Mucosa of descending colon (tissue), 3 donors: ENCODE measurements at places on chromosomes 5 and 9. TPM values are rescaled to one million over a fixed set of nuclear protein-coding genes. Genes with fewer than 3 reads are reported as not detected.
A peak's percentile ranks its signal among the peaks of the same experiment; 100 is the strongest.

The ENTPD2 gene
- total RNA-seq = 7.7 TPM

GRCh38 chr5:112555691-112556090 lies 136.6 kb upstream of the EPB41L4A start:
- DNase-seq = no peak

- no peak for DNase-seq
These were observed 323.1 kb upstream of the ACTBL2 start for GRCh38 chr5:57805732-57806131.

- DNase-seq = no peak
These were observed 261.0 kb upstream of the CDH6 start for GRCh38 chr5:30932273-30933017.

The GLDC gene
- 0.38 TPM for total RNA-seq

- DNase-seq = no peak
These were observed 368 bp upstream of the FRMPD1 start for GRCh38 chr9:37650299-37650872.

DNA sequence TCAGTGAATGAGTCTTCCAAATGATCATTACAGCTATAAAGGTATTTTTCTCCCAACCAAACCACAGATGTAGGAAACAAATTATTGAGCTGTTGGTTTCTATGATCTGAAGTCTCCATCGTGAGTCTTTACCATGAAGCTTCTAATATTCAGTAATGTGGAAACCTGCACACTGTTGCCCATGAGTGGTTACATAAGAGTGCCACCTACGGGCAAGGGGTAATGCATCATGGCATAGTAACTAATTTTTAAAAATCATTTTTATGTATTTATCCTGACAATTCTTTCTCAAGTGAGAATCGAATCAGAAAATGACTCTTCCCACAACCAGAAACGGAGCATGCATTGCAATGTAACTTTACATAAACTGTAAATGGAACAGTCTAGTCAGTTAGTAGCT lies 282.5 kb upstream of the SMARCA2 start:
- no peak for DNase-seq

The FUBP3 gene
- 36.5 TPM for total RNA-seq

- no peak for DNase-seq
These were observed 118.7 kb downstream of the PJA2 start for GRCh38 chr5:109291090-109291489.

DNA sequence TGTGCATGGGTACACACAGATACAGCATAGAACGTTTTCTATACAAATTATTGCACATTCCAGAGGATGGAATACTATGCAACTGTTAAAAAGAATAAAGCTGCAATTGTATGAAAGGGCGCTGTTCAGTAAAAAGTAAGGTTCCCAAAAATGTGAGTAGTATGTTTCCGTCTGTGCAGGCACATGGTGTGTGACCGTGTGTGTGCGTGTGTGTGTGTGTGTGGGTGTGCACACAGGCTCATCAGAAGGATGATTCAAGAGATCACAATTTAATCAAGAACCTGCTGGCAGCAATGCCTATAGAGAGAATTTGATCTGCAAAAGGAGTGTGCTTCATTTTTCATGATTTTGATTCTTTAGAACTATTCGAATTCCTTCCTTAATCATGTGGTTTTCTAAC lies 76.3 kb downstream of the SEMA4D start:
- DNase-seq = no peak

GRCh38 chr5:83099445-83099844 lies 22.1 kb downstream of the XRCC4 start:
- no peak for DNase-seq

GRCh38 chr5:165397516-165397915 lies 1892.1 kb downstream of the MAT2B start:
- DNase-seq = no peak

DNA sequence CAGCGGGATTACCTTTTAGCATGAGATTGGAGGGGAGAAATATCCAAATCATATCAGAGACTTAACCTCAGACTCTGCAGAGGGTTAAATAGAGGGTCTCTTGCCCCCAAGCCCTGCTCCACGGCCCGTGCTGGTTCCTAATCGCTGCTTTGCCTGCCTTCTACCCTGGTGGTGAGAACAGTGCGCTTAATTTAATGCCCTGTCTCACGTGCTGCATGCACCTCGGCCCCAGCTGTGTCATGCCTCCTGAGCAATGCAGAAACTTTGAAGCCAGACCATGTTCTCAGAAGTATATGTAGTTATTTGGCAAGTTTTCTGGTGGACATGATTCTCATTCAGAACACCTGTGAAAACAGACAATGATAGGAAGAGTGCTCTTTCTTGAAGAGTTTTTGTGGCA lies 1.4 kb downstream of the OTULIN start:
- peak; percentile 63 for DNase-seq

DNA sequence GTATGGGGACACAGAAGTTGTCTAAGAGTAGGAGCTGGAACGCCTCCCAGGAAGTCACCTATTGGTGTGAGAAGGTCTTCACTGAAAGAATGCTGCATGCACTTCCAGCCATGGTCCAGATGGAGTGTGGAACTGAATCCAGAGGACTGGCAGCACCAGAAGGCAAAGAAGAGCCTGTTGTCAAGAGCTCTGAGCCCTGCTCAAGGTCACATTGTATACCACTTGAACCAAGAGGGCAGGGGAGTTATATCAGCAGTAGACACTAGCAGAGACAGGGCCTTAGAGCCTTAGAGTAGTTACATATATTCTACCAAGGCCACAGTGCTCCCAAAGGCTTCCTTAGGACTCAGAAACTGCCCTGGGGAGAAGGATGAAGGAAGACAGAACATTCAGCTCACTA lies 130.8 kb upstream of the POC5 start:
- no peak for DNase-seq

- peak; percentile 33 for DNase-seq
These were observed 599 bp downstream of the RAD1 start for GRCh38 chr5:34914671-34915138.

GRCh38 chr9:72557549-72557948 lies 36.1 kb downstream of the TMC1 start:
- no peak for DNase-seq

The PCDHAC2 gene
- 1.3 TPM for total RNA-seq

GRCh38 chr9:83267741-83268140 lies 204.8 kb upstream of the RASEF start:
- DNase-seq = no peak

The TERT gene
- total RNA-seq = 5.0 TPM

- DNase-seq = no peak
These were observed 35.5 kb downstream of the CAMK4 start for GRCh38 chr5:111259636-111260035.

DNA sequence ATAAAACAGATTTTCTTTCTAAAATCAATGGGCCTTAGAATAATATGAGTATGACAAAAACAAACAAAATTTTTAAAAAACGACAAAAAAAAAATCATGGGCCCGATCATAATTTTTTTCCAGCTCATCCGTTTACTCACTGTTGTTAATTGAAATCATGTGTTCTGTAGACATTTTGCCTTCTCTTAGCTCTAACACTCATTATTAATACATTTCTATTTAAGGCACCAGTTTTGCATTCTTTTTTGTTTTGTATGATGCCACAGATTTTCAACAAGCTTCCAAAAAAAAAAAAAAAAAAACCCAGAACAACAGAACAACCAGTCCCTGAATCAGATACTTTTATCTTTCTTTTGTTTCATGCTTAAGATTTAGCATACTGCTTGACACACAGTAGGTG lies 86.4 kb downstream of the PRLR start:
- no peak for DNase-seq

GRCh38 chr9:33815781-33816180 lies 1.2 kb upstream of the UBE2R2 start:
- no peak for DNase-seq

DNA sequence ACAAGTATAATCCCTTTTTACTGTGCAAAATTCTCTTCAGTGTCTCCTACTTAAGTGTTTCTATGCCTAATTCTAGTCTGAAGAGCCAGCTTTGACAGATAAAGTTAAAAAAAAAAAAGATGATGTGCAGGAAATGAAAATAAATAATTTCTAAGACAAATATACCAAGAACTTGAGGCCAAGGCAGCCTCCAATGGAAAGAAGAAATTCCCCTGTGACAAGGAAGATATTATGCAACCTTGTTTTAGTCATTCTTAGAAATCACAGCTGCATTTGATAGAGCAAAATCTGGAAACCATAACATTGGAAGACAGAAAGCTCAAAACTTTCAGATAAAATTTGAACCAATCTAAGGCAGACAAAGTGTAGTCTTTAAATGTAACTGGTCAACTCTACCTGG lies 375.9 kb upstream of the TLE4 start:
- DNase-seq = no peak

- DNase-seq = no peak
These were observed 197.0 kb downstream of the ADCY2 start for GRCh38 chr5:7592910-7593309.

- peak; percentile 36 for DNase-seq
These were observed 2.1 kb downstream of the LCN15 start for GRCh38 chr9:136762221-136762691.

- DNase-seq = no peak
These were observed 561.8 kb downstream of the BNC2 start for GRCh38 chr9:16308645-16309044.

- DNase-seq = no peak
These were observed 32.9 kb downstream of the TSPAN17 start for GRCh38 chr5:176680226-176680563.

DNA sequence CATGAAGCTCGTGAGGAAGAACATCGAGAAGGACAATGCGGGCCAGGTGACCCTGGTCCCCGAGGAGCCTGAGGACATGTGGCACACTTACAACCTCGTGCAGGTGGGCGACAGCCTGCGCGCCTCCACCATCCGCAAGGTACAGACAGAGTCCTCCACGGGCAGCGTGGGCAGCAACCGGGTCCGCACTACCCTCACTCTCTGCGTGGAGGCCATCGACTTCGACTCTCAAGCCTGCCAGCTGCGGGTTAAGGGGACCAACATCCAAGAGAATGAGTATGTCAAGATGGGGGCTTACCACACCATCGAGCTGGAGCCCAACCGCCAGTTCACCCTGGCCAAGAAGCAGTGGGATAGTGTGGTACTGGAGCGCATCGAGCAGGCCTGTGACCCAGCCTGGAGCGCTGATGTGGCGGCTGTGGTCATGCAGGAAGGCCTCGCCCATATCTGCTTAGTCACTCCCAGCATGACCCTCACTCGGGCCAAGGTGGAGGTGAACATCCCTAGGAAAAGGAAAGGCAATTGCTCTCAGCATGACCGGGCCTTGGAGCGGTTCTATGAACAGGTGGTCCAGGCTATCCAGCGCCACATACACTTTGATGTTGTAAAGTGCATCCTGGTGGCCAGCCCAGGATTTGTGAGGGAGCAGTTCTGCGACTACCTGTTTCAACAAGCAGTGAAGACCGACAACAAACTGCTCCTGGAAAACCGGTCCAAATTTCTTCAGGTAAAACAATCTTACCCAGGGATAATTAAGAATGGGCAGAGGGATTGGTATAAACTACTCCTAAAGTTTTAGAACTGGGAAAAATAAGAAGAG lies 12.9 kb downstream of the ITGA1 start:
- DNase-seq = peak; percentile 76

DNA sequence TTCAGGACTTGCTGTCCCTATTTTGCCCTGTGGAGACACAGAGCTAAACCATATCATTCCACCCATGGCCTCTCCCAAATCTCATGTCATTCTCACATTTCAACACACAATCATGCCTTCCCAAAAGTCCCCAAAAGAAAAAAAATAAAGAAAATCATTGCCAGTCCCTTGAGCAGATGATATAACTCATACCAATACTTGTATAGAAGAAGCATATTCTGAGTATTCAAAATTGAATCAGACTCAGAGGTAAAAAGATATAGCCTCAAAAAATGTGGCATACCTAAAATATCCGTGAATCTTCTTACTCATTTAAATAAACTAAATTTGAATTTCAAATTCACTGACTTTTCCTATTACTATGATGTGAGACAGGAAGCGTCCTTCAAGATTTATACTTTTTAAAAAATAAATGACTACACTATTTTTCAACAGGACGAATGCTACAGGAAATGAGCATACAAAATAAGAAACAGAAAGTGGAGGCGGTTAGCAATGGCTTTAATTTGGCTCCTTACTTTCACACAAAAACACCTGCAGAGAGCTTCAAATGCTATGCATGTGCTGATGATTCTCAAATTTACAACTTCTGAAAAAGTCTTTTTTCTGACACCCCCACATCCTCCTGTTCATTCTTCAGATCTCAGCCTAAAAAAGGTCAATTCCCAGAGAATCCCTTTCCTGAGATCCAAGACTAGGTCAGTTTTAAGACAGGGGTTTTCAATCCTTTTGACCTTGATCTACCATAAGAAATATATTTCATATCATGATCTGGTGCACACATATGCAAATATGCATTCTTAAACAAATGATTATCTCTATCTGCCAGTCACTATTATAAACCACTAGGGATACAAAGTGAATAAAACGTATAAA lies 39.6 kb upstream of the DMXL1 start:
- DNase-seq = no peak

The PAEP gene
- total RNA-seq = not detected

- DNase-seq = no peak
These were observed 197.0 kb downstream of the DRD1 start for GRCh38 chr5:175246889-175247520.

DNA sequence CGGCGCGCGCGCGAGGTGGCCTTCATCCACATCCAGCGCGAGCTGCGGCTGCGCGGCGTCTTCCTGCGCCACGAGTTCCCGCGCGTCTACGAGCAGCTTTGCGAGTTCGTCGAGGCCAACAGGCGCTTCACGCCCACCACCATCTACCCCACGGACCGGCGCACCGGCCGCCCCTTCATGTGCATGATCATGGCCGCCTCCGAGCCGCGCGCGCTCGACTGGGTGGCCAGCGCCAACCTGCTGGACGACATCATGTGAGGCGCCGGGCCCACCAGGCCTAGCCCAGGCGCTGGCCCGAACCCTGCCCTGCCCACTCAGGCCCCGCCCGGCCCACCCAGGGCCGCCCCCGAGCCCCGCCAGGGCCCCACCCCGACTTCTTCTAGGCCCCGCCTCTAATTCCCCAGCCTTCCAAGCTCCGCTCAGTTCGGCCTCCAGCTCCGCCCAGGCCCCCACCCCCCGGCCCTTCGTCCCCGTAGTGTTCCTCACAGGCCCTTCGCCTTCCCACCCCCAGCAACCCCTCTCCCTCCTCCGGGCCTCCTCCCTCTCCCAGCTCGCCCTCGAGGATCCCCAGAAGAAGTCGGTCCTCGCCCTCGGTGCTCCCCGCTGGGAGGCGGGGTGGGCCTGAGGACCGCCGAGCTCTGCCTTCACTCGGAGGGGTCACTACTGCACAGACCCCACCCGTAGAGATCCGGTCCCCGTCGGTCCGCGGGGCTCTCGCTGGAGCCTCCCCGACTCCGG lies 2.0 kb upstream of the PHPT1 start:
- DNase-seq = peak; percentile 85

The SDHA gene
- 223 TPM for total RNA-seq

- no peak for DNase-seq
These were observed 77.9 kb upstream of the KLF4 start for GRCh38 chr9:107567462-107567861.

DNA sequence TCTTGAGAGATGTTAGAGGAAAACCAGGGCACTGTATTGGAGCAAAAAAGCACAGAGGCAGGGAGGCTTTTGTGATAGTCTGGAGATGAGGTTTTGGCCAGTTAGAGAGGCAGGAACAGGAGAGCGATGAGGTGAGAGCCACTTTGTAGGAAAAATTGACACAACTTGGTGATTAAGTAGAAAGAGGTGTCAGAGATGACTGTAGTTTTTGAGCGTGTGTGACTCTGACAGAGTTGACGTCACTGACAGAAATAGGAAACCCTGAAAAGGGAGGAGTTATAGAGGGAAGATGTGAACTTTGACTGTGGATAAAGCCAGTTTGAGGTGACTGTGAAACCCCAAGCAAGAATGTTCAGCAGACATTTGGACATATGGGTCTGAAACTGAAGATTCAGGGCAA lies 15.7 kb downstream of the NFX1 start:
- DNase-seq = no peak

GRCh38 chr5:59760785-59761348 lies 132.7 kb downstream of the PDE4D start:
- DNase-seq = no peak
